ENCODE measurements at places on chromosomes 2 and 18.

DNA sequence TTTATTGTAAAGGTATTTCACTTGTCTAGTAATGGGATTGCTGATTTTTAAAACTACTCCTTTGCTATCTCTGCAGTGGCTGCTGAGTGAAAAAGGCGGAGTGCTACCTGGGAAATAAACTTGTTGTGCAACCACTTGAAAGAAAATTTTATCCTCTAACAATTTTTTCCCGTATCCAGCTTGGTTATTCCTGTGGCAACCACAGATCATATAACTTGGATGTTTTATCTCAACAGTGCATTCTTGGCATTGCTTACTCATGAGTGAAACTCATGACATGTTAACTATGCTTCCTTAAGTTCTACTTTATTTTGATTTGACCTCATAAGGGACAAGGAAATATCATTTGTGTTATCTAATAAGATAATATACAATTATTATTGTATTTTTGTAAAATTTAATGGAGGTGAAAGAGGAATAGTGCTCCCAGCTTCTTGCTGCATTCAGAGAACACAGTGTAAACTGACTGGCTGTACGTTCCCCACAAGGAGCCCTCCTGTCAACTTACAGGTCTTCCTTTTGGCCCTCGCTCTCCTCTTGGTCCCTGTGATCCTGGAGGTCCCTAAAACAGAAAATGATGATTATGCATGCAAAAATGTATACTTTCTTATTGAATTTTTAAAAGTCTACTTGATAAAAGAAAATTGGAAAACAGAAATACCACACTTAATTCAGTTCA, 82.7 kb downstream of the COL5A2 start:
- DNase-seq, result no peak

GRCh38 chr2:109663721-109664120, 49.6 kb downstream of the SOWAHC start:
- no peak for DNase-seq

GRCh38 chr2:33665039-33665438, 65.9 kb upstream of the FAM98A start:
- DNase-seq, result no peak

- DNase-seq, result no peak
These were observed 91.5 kb downstream of the EIPR1 start for GRCh38 chr2:3285901-3286645.

DNA sequence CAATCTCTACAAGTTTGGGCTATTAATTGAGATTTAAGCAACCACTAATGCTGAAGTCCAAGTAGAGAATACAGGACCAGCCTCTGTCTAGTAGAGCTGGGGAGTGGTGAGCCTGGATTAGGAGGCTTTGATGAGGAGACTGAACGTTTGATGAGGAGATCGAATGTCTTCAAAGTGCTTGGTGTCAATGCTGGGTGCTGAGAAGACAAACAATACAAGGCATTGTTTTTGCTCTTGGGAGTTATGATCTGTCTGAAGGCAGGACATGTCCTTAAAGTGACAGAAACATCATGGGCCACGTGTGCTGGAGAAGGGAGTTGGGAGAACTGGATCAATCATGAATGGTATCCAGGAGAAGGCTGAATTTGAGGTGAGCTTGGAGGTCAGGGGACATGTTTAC, 143.6 kb downstream of the SPHKAP start:
- no peak for DNase-seq

DNA sequence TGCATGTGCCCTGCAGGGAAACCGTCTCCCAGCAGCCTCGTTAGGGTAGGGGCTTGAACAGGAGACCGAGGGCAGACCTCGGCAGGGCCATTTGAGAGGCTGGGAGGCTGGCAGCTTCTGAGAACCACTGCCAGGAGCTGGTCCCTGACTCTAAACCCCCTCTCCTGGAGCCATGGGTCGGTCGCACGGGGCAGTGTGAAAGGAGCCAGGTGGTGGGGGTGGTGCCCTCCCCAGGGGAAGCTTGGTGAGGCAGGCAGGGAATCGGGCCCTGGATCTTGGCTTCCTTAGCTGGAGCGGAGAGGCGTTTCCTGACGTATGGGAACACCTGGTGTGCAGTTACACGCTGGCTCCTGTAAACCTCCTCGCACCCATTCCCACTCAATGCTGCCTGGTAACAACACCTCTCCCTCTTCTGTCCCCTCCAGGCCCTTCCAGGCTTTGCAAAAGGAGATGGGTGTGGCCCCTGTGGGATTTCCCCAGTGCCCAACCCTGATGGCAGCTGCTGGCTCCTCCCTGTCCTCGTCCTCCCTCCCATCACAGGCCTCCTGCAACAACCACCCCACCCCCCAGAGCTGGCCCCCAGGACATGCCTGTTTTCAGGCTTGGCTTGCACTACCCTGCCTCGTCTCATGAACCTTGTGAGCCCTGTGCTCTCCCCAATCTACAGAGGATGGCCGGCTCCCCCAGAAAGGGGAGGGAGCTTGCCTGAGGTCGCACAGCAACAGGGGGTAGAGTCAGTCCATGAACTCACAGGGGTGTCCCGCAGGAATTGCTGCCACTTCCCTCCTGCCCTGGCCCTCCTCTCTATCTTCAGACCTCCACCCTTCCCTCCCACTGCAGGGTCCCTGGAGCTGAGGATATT, 24.4 kb downstream of the ADRA2B start:
- no peak for DNase-seq
